Stimulated activated CD8-positive, alpha-beta memory T cell treated with anti-CD3 and anti-CD28 coated beads, Interleukin-2, amount 100 ng/mL, for 1 hour (primary cell): ENCODE measurements at places on chromosomes 12 and 14.

DNA sequence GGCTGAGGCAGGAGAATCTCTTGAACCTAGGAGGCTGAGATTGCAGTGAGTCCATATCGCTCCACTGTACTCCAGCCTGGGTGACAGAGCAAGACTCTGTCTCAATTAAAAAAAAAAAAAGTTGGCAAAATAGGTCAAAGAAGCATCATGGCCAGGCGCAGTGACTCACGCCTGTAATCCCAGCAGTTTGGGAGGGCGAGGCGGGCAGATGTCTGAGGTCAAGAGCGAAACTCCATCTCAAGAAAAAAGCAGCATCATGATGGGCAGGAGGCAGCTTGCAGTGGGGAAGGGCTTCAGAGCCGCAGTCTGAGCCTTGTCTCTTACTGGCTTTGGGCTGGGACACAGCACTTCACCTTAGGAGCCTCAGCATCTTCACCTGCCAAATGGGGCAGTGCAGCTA lies 21.4 kb downstream of the TEAD4 start:
- DNase-seq, result no peak

- DNase-seq, result no peak
Observed at GRCh38 chr12:2877953-2878732, 1.1 kb downstream of the RHNO1 start.

- no peak for DNase-seq
Observed at GRCh38 chr14:96351986-96352385, 11.2 kb downstream of the ATG2B start.

DNA sequence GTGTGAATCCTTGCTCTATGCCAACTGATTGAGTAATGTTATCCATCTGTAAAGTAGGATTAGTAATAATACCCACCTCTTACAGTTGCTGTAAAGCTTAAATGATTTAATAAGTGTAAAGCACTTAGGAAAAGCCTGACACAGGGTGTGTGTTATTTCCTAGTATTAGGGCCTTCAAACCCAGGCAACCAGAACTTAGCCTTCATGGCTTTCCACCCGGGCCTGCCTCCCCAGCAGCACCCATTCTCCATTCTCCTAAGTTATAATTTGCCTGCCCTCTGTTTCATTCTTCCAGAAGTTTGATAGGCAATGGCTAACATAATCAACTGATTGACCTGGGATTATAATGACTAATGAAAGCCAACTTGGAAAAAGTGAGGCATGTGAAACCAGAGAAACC lies 20.4 kb upstream of the PDZRN4 start:
- no peak for DNase-seq

GRCh38 chr14:87864356-87865270 lies 128.4 kb downstream of the GALC start:
- no peak for DNase-seq

DNA sequence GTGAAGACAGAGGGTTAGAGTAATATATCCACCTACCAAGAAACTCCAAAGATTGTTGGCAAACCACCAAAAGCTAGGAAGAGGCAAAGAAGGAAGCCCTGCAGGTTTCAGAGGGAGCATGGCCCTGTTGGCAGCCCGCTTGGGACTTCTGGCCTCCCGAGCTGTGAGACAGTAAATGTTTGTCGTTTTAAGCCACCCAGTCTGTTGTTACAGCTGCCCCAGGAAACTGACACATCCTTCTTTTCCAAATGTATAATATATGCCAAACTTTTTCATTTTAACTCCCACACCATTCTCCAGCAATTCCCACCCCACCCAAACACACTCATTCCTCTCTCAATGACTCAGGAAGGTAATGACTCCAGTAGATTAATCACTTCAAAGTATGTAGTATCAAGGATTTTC lies 74.0 kb downstream of the RPS29 start:
- no peak for DNase-seq

GRCh38 chr12:50021031-50021430 lies 4.3 kb downstream of the RACGAP1 start:
- DNase-seq, result no peak

GRCh38 chr12:21248679-21249078 lies 86.0 kb downstream of the SLCO1A2 start:
- no peak for DNase-seq

- DNase-seq, result no peak
Observed at GRCh38 chr12:127429551-127430285, 837.3 kb upstream of the TMEM132C start.

DNA sequence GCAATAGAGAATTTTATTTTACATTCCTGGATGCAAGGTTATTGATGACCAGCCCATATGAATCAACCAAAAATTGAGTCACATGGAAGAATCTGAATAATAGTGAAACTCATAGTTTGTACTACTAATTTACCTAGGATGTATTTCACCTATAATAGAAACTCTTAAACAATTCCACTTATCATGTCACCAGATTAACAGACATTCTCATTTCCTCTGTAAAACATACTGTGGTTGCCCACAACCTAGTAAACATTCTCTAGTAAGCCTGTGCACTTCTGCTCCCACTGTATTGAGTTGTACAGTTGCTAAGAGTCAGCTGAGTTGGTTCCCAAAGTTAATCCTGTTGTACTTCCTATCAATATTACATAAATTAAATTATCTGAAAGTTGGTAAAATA lies 196.6 kb upstream of the TMTC1 start:
- DNase-seq, result no peak

DNA sequence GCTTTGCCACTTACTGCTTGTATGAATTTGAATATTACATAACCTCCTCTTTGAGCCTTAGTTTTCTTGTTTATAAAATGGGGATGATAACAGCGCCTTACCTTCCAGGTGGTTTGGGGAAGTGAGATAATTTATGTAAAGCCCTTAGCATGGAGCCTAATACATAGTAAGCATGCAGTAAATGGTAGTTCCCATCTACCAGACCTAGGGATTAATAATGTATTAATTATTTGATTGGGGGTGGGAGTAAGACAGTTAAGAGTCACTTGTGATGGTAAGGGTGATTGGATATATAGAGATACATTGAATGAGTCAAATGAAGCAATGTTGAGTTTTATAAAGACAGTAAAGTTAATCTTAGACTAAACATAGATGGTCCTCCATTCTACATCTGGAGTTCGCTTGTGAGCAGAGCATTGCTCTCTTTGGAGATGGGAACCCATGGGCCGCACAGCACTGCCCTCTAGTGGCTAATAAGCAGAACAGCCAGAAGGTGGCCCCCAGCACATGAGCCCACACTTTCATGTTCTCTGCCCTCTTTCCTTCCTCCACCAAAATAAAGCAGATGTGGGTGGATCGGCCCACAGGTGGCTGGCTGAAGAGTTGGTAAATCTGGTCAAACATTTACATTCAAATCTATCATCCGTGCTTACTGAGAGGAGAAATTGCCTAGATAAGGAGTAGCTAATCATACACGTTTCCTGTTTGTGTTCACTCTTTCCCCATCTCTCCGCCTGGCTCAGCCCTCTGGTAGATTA lies 26.5 kb upstream of the TAMALIN start:
- peak; percentile 33 for DNase-seq

DNA sequence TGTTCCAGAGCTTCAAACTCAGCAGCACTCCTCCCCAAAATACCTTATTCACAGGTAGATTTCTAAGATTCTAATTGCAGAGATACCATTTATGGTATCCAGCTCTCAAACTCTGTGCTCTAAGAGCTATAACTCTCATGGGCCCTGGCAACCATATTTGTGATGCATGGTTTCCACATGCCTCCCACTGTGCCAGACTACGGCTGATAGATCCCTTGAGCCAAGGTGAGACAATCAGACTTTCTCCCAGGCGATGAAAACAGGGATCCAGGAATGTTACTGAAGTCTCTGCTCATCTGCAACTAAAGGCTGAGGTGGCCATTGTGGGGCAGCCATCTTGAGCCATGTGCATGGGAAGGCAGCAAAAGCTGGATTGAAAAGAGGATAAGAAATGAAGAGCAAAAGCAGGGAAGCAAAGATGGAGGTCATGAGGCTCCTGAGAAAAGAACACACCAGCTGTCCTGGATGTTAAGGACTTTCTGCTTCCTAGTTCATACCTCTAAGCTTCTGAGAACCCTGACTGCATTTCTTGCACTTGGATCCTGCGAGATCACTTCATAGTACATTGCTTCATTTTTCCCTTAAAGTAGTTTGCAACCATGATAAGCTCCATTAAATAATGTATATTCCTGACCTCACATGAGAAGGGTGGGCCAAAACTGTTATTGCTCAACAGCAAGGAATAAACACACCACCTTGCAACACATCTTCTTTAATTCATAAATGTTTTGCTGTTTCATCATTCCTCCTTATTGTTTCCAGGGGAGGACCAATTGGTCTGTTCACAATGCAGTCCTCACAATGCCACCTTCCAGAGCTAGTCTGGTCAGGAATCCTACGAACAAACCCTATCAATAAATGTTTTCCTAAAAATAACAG lies 5.4 kb downstream of the EGLN3 start:
- DNase-seq, result no peak

GRCh38 chr12:42360747-42361403 lies 34.9 kb downstream of the PPHLN1 start:
- DNase-seq, result no peak

GRCh38 chr14:100376751-100377171 lies 53.6 kb downstream of the SLC25A47 start:
- DNase-seq, result no peak

GRCh38 chr12:104555648-104556047 lies 98.9 kb downstream of the CHST11 start:
- no peak for DNase-seq

GRCh38 chr12:61044766-61045165 lies 1215.4 kb upstream of the USP15 start:
- no peak for DNase-seq
